DMS53 (cell line): ENCODE measurements at places on chromosomes 11 and 22.
A peak's percentile ranks its signal among the peaks of the same experiment; 100 is the strongest.

GRCh38 chr11:2846056-2846455, 39.5 kb downstream of the CDKN1C start:
- DNase-seq: no peak

- peak; percentile 16 for DNase-seq
These were observed 46.3 kb upstream of the MPEG1 start for GRCh38 chr11:59259047-59259446.

DNA sequence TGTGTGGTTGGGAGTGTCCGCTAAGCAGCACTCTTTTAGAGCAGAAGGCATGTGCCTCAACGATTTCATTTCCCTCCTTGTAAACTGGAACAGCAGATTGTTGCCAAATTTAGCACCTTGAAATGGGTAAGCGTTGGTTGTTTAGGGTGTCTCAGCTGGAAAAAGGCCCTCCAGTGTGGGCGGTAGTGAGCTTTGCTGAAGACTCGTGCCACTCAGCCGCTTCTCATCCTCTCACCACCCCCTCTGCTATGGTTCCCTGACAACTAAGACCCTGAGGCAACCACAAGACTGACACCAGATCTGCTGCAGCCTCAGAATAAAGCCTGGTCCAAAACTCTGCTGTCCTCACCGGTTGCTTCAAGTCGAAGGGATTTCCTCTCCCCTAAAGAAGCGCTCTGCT, 9.9 kb upstream of the FERMT3 start:
- no peak for DNase-seq

DNA sequence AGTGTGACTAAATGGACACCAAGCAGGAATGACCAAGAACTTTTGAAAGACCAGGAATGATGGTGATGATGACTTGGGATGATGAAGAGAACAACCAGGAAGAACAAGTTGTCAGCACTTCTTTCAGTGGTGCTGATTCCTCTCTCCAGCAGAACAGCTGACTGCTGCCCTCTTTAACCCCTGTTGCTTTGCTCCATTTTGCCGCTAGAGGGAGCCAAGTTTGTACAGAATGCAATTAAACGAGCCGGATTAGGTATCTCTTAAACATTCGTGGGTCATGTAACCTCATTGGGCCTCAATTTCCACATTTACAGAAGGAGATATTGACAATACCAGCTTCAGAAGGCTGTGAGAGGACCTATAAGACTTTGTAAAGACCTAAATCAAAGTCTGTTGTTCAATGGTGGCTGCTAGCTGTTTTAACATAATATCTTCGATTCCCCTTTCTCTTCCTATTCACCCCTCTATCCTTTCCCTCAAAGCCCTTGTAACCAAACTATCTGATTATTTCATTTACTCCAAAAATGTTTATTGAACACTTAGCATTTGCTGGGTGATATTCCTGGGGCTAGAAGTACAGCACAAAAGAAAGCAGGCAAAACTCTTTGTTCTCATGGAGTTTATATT, 1.9 kb downstream of the OR4S1 start:
- DNase-seq: peak; percentile 75

GRCh38 chr11:44031549-44031948, 16.2 kb upstream of the ACCSL start:
- no peak for DNase-seq

DNA sequence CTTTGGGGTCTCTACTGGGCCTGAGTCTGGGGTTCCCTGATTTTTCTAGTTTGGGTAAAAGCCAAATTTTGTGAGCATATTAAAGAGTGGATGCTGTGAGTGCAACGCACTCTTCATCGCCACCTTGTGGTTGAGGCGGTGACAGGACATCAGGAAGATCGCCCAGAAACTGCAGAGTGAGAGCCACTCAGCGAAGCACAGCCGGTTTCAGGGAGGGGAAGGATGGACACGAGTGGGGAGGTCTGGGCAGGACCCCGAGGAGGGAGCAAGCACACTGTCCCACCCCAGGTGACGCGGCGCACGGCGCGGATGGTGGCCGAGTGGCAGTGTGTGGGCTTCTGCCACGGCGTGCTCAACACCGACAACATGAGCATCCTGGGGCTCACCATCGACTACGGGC, 9.1 kb downstream of the SELENOO start:
- peak; percentile 73 for DNase-seq

GRCh38 chr11:45670386-45671135, 5.1 kb upstream of the CHST1 start:
- DNase-seq: no peak

DNA sequence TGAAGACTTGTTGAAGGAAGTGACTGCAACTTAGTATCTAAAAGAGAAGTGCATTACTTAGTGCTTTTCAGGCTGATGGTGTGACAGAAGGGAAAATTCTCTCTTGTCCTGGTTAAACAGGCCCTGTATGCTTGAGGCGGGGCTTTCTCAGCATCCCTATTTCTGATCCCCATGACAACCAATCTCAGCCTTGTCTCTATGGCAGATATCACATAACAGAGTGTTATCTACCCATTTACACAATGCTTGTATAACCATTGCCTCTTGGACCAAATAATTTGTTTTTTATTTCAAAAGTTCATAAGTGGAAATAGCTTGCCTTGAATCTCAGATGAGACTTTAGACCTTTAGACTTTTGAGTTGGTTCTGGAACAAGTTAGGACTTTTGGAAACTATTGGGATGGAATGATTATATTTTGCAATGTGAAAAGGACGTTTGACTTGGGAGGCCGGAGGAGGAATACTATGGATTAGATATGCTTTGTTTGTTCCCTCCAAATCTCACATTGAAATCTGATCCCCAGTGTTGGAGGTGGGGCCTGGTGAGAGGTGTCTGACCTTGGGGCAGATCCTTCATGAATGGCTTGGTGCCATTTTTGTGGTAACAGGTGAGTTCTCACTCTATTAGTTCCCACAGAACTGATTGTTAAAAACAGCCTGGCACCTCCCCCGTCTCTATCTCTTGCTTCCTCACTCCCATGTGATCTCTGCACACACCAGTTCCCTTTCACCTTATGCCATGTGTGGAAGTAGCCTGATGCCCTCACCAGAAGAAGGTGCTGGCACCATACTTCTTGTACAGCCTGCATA, 3.1 kb upstream of the GLYAT start:
- DNase-seq: peak; percentile 1

DNA sequence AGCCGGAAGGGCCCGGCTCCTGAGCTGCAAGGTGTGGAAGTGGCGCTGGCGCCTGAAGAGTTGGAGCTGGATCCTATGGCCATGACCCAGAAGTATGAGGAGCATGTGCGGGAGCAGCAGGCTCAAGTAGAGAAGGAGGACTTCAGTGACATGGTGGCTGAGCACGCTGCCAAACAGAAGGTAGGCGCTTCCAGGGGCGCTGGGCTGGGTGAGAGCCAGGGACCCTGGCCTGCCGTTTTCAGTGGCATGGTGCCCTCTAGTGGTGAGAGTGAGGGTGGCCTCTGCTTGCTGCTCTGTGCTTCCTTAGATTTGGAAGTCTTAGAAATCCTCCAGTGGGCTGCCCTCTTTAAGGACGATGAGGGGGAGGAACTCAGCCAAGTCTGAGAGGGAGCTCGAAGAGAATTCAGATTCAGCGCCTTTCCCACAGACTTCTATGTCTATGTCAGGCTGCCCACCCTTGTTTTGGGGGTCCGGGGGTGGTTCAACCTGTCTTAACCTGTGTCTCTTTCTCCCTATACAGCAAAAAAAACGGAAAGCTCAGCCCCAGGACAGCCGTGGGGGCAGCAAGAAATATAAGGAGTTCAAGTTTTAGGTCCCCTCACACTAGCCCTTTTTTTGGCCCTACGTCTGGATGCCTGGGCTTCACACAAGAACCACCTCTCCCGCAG, 1.8 kb upstream of the PACS1 start:
- peak; percentile 85 for DNase-seq

- DNase-seq: no peak
These were observed 1.1 kb upstream of the PHLDB1 start for GRCh38 chr11:118606157-118606843.

GRCh38 chr11:133817449-133817848, 27.9 kb downstream of the SPATA19 start:
- DNase-seq: no peak

DNA sequence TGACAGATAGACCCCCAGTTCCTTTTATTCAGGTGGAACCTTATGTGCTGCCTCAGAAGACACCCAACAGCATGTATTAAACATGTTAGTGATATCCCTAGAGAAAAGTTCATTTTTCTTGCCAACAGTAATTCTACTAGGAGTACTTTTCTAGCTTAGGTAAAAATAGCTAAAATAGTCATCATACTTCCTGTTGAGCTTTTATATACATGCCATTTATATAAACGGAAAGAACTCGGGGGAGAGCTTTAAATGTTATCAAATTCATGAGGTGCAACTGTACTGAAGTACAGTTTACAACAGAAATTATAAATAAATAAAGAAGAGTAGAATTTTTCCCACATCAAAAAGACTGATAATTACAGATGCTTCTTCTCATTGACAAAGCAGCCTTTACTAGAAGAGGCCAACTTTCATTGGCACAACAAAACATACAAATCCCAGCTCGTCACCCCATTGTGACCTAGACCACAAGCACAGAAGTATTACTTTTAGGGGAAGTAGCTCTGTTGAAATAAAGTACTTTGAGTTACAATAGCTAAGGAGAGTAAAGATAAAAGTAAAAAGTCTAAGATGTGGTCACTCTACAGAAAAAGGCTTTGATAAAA, 59.1 kb upstream of the POU2AF2 start:
- DNase-seq: no peak

DNA sequence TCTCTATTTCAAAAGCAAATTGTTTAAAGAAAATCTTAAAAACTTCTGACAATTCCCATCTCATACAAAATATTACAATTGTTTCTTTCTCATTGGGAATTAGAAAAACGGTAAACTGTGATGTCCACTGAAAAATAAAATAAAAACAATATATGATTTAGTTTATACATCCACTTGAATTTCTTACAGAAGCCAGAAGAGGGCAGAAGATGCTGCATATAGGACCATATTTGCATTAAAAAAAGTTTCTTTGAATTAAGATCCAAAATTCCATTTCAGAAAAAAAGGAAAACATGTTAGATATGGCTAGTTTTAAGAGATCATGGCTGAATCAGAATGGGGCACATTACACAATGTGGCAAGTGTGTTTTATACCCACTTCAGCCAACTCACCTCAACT, 39.3 kb upstream of the LRRC4C start:
- DNase-seq: peak; percentile 29

DNA sequence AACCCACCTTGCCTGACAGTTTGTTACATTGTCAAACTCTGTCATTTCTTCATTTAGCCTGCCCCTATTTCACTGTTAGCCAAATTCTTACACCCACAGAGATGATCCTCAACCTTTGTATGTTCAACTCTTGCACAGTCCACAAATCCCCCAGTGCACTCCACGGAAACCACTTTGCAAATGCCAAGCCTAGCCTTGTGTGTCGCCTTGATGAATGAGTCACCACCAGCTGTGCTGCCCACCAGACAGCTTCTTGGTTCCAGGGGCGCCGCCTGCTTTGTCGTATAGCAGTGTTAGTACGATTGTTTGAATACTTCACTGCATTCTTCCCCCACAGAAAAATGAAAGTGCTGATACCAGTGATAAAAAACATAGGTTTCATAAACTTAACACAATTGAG, 686.3 kb downstream of the NTM start:
- DNase-seq: no peak

DNA sequence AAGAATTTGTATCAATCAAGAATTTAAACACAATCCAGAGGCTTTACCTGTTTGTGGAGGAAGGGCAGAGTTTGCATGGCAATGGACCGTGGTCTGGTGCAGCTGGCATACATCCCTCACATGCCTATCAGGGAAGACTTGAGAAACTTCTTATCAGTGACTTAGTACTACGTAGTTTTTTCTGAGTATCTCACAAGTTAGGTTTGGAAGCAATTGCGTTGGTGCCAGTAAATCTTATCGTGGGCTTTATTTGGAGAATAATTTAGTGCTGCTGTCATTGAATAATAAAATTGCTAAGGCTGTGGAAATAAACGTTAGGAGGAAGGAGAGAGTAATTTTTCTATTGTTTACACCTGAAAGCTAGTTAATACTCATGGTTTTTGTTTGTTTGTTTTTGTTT, 72.3 kb downstream of the PRMT3 start:
- peak; percentile 13 for DNase-seq

DNA sequence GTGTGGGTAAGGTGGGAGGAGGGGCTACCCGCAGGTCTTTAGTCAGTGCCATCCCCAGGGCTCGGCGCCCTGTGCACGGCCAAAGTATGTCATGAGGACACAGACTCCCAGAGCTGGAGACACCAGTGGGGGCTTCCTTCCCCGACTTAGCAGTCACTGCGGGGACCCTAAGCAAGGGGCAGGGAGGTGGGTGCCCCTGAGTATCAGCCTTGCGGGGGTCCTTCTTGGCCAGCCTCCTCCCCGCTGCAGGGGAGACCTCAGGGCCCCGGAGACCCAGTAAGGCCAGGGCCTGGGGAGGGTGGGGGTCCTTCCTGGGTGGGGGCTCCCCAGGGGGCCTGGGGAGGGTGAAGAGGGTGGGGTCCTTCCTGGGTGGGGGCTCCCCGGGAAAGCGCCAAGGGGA, 673.8 kb downstream of the BRD1 start:
- DNase-seq: no peak

DNA sequence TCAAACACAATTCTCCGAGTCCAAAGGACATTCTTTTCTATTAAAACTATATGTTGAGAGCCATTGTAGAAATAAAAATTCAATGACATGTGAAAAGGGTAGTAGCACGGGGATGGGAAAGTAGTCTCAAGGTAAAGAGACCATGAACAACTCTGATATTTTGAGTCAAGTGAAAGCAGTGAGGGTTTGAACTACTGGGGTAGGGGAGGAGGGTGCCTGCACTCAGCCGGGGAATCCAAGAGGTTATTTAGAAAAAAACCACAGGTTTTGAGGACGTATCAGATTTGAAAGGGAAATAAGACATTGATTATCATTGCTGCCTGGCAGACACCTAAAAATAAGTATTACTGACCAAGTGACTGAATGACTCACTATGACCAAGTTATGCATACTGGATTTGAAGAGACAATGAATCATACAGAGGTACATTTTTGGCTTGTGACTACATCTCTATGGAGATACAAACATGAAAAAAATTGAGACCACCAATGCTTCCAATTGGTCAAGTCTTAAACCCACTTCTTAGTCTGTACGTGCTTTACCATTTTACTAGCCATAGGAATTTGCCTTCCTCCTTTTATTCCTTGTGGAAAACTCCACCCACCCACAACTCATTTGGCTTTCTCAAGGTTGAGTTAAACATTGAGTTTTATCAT, 2.2 kb upstream of the OR52H1 start:
- peak; percentile 9 for DNase-seq

- DNase-seq: no peak
These were observed 5.2 kb downstream of the TRMU start for GRCh38 chr22:46340676-46341075.

DNA sequence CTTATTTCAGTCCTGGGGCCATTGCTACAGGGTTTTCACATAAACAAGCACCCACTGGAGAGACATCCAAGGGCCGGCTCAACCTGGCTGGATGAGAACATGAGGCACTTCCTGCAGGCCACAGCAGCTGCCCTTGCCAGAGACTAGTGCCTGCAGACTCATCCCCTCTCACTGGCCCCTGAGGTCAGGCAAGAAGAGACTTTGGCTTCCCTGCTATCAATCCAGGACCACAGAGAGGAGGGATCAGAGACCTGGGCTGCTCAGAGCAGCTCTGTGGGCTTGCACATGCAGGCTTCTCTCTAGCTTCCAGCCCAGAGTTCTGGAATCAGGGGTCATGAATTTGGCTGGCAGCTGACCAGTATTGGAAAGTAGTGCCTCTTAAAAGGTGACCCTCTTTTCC, 79.5 kb downstream of the CABIN1 start:
- DNase-seq: no peak
